ENCODE measurements at places on chromosomes 3 and 15.

DNA sequence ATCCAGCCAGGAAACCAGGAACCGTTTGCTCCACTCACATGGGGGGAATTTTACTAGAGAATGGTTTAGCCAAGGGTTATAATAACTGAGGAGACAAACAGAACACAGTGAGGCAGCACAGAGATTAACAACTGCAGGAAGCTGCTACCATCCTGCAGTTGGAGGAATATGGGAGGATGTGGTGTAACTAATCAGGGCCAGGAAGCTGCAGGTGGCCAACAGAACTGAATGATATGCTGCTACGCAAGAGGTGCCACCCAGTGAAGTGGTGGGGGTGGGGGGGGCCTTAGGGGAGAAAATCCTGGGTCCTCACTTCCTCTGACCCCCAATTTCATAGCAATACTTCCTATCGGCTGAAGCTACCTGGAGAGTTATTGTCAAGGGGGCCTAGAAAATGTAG, 306.4 kb upstream of the STT3B start:
- no peak for DNase-seq

DNA sequence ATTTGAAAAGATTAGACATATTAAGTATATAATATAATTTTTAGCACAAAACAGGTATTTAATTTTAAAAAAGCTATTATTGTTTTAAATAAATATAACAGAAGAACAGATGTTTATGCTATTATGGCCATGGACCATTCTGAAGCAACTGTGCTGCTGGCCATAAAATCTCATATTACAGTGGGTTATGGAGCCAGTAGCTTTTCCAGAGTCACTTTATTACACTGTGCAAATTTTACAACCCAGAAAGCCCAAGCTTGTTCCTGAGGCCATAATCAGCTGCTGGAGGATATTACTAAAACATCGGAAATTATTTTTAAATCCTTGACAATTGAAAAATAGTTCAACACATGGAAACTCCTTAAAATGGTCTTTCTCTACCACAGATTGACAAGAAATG, 557.3 kb upstream of the KCNMB2 start:
- DNase-seq, result no peak

DNA sequence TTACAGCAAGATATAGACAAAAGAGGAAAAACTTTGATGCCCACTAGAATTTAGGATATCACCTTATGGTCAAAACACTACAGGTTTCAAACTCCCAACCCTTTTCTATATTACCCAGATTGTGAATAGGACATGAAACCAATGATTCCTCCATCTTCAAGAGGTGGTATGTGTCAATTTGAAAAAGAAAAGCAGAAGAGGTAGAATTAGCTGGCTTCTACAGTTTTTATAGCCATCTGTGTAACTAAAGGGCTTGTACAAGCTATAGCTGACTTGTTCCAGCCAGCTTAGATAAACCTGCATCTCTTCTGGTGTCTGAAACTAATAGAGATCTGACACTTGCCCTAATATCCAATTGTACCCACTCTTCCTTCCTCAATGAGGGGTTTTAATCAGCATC, 24.9 kb upstream of the HGD start:
- no peak for DNase-seq

GRCh38 chr3:124998247-124998630, 57.6 kb downstream of the HEG1 start:
- no peak for DNase-seq

DNA sequence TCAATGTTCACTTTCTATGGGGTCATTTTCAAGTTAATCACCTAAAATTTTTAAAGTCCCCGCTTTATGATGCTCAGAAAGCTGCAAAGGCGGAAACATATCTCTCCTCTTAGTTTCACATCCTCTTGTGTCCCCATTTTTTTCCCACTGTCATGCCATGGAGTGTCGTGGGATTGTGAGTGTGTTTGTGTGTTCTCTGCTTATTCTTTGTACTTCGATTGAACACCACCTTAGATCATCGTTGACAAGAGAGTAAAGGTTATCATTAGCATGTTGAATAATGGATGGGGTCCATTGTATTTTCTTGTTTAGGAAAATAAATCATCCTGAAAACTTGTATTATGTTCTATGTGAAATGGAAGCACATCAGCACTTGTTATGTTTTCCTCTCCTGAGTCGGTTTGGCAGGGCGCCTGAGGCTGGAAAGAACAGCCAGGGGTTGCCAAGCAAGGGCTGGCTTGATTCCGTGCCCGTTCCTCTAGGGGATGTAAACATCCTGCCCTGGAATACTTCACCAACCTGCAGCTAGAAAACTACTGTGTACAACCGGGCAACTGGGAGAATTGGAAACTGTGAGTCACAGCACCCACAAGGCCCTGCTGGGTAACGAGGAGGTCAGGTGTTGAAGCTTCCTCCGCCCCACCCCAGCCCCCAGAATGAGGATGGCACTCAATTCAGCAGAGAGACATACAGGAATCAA, 67.2 kb downstream of the EIF4E3 start:
- peak; percentile 88 for DNase-seq

- DNase-seq, result peak; percentile 84
Measured at GRCh38 chr3:46098319-46098761, 71.1 kb upstream of the XCR1 start.

- no peak for DNase-seq
Measured at GRCh38 chr15:99138491-99138982, 33.7 kb downstream of the SYNM start.

DNA sequence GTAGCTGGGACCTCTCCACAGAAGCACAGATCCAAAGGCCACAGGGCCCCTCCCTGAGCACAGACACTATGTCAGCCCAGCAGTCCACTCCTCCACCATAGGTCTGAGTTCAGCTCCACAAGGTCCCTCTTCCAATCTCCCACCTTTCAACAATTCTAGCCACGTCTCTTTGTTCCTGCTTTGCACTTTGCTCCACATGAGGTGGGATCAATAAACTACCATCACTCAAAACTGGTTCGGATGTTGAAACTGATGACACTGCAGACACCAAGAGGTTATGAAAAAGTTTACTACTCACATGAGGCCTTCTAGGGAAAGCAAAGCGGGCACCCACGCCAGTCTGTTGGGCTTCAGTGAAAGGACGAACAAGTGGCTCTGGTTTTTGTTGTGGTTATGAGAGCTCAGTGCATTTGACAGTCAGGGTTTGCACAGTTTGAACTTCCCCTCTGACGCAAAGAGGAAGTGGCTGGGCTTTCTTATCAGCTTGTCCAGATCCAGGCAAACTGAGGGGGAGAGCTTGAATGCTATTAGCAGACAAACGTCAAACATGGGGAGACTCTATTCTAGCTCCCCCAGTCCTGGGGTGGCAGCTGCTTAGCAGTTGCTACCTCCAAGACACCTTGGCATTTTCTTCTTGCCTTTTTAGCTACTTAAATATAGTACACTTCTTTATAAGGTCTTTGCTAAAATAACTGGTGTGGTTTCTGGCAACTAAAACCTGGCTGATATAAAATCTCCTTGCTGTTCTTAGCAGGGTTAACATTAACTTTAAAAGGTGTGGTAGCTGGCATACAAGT, 37.8 kb downstream of the ZNF445 start:
- DNase-seq, result peak; percentile 26

- DNase-seq, result no peak
Measured at GRCh38 chr15:70186152-70186551, 88.4 kb upstream of the TLE3 start.

DNA sequence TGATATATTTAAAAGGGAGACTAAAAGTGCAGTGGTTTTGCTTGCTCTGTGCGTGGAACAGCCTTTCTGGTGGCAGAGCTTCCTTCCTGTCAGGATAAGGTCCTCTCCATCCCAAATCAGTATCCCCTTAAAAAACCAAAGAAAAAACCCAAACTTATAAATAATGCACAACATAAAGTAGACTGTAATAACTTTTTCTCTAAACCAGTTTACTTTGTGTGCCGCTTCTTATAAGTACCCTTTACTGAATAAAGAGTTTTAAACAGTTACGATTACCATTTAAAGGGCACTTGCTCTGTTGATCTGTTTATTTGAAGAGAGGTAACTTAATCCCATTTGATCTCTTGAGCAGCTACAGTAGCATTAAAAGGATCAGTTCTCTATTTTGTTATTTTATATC, 2.5 kb downstream of the PIK3CA start:
- DNase-seq, result no peak

GRCh38 chr3:57805674-57806073, 49.6 kb downstream of the SLMAP start:
- DNase-seq, result peak; percentile 16

GRCh38 chr3:32261545-32261944, 23.1 kb downstream of the CMTM8 start:
- no peak for DNase-seq

DNA sequence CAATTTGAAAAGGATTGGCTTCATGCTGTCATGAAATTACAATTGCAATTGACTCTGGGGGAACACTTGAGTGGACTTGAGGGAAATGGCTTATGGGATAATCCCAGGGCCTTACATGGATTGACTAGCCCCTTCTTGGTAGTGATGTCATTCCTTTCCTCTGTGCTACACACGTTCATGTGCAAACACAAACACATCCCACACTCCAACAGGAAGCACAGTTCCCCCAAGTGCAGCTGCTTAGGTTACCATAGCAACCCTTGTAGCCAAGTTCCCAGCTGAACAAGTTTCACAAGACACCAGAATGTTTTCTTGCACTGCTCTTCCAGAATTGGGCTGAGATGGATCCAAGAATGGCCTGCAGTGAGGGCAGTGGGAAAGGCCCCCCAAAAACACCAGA, 217.0 kb downstream of the ZNF621 start:
- DNase-seq, result peak; percentile 29

- DNase-seq, result no peak
Measured at GRCh38 chr15:43253431-43254403, 13.0 kb downstream of the TGM5 start.

DNA sequence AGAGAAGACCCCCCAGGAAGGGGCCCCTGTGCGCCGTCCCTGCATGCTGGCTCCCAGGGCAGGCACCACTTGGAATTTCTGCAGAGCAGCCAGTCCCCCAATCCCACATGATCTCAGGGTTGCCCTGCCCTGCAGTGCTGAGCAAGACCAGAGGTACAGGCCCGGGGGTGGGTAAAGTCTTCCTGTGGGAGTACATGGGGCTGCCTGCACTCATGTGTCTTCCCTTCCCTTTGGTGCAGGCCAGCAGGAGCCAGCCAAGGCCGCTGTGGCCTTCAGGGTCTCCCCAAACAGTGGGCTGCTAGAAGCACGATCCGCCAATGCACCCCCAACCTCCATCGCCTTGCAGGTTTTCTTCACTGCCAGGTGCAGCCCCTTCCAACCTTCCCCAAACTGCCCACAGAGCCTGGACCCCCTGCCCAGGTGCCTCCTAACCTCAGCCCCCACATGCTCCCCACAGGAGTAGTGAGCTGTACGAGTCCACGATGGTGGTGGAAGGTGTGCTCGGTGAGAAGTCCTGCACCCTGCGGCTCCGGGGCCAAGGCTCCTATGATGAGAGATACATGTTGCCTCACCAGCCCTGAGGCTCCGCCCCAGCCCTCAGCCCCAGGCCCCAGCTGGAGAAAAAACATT, 15.0 kb downstream of the ACAA1 start:
- no peak for DNase-seq
